NAMALWA (cell line): ENCODE measurements at places on chromosomes 2 and 18.

GRCh38 chr2:13607139-13607538 lies 890.4 kb downstream of the TRIB2 start:
- no peak for DNase-seq

GRCh38 chr18:43635397-43635796 lies 358.1 kb upstream of the SYT4 start:
- no peak for DNase-seq

DNA sequence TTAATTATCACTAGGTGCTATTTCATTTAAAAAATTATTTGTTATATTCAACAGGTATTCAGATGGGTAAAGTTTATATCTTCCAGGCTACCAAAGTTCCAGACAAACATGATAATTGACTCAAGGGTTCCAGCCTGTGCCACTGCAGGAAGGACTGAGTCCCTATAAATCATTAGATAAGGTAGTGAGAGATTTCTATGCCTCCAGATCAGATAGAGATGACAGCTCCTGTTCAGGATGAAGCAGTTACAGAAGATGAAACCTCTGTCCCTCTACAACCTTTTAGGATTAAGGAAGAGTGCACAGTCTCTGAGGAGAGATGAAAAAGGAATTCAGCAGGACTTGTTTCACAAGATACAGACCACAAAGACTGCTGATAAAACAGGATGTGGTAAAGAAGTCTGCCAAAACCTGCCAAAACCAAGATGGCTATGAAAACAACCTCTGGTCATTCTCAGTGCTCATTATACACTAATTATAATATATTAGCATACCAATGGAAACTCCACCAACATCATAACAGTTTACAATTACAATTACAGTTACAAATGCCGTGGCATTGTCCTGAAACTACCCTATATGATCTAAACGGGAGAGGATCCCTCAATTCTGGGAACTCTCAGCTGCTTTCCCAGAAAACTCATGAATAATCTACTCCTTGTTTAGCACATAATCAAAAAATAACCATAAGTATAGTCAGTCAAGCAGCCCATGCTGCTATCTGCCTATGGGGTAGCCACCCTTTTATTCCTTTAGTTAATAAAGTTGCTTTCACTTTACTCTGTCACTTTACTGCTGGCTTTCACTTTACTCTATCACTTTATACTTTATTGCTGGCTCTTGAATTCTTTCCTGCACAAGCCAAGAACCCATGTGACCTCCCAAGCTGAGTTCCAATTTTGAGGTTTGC lies 288.5 kb downstream of the PDE11A start:
- peak; percentile 25 for DNase-seq

- peak; percentile 37 for DNase-seq
Observed at GRCh38 chr2:145484448-145485097, 964.7 kb upstream of the ZEB2 start.

- no peak for DNase-seq
Observed at GRCh38 chr2:158204741-158205165, 103.1 kb downstream of the UPP2 start.

DNA sequence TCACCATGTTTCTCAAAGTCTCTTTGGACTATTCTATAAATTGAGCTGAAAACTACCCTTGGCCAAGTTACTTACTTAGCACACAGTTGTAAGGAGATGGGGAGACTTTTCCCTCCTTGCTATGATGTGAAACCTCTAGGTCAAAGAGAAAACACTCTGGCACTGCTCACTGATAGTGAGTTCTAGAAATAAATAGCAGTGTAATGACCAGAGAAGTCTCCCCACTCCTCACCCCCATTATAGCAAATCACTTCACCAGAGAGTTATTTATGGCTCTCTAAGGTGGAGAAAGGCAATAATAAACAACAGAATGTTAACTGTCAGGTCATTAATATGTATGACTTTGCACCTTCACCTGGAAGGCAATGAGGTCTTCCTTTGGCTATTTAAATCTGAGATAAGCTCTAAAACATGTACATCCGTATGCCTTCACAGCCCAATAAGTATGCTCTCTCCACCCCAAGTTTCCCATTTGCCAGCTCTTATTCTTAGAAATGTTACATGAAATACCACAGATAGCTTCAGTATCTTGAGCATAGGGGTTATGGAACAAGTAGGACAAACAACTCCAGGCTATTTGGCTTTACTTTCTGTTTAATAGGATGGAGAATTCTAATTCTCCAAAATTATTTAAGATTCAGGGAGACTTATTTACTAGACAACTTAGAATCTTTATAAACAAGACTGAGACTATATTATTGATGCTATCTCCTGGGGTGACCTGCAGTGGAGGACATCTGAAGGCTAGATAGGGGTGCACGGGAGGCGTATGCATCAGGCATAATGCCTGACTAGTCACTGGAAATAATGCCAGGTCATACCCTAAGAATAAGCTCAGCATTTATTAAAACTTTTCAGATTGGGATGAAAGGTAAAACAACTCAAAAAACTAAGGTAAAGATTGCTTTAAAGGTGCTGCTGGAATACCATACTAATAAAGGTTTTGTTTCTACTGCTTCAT lies 65.3 kb upstream of the DTNB start:
- no peak for DNase-seq

DNA sequence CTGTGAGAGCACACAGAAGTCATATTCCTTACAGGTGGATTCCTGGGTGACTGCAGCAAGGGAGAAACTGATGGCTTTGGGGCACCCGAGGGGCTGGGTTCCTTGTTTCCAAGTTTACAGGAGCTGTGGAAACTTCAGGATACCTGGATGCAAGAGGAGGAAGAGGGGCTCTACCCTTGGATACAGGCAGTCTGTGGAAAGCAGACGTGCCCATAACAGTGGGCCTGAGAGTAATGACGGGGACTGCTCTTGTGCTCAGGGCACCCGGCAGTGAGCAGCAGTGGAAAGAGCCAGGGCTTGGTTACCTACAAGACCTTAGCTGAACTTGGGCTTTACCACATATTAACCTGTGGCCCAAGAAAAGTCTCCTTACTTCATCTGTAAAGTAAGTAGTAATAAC lies 102.2 kb upstream of the TGFA start:
- no peak for DNase-seq

DNA sequence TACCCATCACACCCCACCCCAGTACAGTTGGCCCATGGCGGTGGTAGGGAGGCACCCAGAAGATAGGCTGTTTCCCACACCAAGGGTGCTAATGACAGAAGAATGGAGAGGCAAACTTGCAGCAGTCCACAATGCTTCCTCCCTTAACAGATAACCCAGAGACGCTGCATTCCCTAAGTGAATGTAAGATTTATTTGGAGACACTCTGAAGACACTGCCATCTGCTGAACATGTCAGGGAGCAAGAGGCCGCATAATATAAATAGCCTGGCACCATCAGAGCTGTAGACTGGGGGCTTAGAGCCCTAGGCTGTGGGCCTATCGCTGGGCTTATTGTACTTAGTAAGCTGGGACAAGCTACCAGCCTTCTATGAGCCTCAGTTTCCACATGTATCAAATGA lies 2.2 kb upstream of the IWS1 start:
- peak; percentile 25 for DNase-seq

GRCh38 chr18:59478591-59478990 lies 119.5 kb upstream of the LMAN1 start:
- DNase-seq = no peak

DNA sequence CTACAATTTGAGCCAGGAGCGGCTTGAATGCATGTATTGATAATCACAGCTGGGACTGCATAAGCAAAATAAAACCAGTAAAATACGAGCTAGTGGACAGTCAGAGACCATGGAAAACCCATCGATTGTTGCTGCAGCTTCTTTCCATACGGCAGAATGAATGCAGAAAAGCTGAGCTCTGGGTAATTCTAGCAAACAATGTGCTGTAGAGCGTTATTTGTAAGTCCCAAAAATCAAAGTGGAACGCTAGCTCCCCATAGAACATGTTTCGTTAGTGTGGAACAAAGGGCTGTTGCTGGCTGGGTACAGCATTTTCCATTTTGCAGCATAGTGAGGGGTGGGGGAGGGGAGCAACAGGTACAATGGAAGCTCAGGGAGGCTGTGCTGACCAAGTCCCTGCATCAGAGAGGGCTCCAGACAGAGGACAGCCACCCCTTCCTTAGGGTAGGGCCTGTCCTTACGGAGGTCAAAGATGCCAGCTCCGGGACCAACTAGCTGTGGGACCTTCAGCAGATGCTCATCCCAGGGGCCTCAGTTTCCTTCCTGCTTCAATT lies 74.1 kb downstream of the BOD1L2 start:
- no peak for DNase-seq

DNA sequence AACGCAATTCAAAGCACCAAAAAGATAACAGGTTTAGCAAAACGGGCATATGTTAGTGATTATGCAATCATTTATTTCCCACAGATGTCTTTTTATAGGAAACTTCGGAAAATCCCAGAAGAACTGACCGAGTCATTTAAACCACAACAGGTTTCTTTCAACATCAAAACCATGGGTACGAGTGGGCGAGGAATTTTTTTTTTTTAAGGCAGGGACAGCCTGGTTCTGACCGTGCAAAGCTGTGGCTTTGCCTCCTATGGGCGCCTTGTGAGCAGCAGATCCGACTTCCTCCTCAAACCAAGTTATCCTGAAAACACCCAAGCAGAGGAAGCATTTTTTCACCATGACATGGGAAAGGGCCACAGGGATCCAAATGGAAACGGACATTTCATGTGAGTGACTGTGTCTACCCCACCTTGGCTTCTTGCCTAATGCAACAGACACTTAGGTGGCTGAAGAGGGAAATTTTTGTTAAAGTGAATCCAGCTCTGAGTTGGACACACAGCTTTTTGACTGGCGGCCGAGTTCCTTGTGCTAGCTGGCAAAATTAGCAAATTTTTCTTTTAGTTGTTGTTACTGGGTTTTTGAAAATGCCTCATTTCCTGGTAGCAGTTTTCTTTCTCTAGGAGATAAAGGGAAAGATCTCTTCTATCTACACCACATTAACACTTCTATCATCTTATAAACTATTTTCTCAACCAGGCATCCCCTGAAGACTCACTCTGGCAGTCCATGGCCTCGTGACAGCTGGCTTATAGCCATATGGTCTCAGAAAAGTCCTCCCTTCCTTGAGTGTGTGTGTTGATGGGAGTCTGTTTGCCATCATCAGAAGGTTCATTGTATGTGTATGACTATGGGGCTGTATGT lies 487.4 kb upstream of the ZEB2 start:
- DNase-seq = no peak

DNA sequence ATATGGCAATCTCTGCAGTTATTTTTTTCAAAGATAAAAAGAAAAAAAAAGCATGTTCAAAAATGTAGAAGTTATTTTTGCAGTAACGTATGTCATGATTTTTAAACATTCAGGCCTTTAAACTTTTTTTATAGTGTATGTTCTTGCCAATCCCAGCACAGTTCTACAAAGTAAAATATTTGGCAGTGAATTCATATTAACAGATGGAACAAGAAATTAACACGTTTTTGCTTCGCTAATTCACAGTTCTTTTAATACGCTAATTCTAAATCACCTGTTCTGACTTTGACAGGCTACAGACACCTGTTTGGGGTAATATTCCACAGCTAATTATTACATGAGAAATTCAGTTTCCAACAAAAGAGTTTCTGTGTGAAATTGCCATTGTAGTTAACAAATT lies 183.2 kb downstream of the ARHGAP15 start:
- DNase-seq = no peak

DNA sequence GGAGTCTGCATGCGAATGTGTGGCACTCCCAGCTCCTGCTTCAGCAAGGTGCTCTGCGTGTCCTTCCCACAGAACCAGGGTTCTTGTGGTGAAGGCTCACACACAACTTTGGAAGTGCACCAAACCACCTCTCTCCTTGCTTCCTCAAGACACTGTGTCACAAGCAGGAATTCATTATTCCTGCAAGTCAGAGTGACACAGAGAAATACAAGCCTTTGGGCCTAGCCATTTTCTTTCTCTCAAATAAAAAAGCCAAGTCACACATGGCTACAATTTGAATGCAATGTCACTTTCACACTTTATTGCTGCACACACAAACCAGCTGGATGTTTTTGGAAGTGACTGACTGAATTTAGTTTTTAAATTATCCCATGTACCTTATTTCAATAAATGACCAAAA lies 30.1 kb upstream of the THOC1 start:
- no peak for DNase-seq

- DNase-seq = no peak
Observed at GRCh38 chr18:11570073-11570588, 39.3 kb upstream of the SLC35G4 start.

DNA sequence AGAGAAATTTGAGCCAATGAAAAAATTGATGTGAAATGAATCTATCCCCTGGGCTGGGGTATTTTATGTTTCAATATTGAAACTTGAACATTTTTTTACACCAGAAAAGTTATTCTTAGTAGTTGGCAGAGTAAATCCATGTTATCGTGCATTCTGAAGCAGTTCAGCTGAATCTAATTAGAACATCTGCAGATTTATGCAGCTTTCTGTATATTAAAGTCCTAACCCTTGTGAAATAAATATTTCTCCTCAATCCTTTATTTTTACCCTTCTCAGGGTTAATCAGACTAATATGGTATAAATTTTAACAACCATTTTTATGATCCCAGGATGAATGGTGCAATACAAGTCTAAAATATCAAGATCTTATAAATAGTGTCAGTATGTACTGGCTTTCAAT lies 69.5 kb downstream of the CDH20 start:
- no peak for DNase-seq

DNA sequence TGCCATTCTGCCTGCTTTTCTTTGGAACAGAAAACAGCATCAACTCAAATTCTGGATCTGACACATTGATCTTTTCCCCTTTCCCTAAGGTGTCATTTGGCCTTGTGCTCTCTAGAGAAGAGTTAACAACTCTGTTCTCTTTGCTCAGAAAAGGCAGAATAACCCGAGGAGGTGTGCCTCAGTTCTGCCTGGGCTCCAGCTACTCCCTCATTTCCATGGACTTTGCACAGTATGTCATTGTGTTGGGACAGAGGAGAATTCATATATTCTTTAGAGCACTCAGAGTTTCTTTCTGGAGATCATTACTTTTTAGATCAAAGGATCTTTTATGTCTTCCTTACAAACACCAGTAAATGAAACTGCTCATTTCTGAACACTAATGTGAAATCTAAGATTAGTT lies 249.1 kb downstream of the PHLPP1 start:
- DNase-seq = no peak

- no peak for DNase-seq
Observed at GRCh38 chr2:241179899-241180298, 8.6 kb upstream of the ANO7 start.

DNA sequence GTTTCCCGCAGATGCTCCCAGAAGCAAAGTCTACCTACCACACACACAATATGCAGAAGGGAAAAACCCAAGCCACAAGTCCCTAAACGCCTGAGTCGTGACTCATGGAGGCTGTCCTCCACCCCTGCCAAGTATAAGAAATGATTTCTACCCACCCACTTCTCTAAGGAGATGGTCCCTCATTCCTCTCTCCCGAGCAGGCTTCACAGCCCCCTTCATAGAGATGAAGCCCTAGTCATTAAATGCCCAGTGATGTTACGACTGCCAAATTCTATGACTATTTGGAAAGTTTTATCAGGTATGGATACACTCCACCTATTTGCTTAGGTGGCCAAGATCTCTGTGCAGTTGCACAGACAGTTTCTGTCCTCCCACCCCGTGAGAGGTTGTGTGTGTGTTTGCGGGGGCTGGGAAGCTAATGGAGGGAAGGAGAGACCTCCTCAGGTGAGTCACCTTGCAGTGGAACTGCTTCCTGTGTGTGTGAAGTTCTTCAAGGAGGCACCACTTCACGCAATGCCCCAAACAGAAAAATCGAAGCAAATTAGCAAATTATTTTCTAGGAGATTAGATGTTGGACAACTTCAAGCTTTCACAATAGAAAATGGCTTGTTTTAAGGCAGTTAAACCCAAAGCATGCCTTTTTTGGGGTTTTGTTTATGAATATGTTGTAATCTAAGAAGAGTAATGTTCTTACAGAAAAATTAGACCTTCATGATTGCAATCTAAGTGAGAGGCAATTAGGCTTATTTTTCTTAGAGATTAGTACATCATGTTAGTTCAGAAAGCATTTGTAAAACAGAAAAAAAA lies 175.2 kb downstream of the TGIF1 start:
- no peak for DNase-seq
